Epithelial cell of proximal tubule (primary cell): ENCODE measurements at places on chromosomes 3 and 15. TPM values are rescaled to one million over a fixed set of nuclear protein-coding genes. Genes with fewer than 3 reads are reported as not detected.
A peak's percentile ranks its signal among the peaks of the same experiment; 100 is the strongest.

DNA sequence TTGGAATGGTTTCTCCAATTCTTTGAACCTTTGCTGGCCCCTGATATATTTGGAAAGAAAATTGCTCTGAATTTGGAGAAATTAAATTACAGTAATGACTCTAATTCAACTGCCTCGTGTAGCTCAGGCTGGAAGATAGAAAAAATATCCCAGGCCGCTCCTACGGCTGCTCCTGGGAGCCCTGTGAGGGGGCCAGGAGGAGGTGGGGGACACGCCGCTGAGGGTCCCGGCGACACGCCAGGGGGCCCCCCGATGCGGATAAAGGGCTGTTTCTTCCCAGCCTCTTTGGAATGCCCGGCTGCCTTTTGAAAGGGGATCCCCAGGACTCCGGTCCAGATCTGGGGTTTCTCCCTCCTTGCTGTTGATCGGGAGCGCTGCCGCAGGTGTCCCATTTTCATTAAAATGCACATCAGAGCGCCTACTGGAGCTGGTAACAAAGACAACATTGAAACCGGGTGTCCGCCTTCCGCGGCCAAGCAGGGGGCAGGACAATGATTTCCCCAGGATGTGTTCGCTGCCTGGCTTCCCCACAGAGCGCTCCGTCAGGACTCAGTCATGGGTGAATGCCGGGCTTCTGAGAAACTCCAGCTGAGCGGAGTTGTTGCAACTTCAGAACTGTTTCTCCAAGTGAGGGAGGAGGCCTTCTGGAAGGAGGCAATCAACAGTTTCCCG lies 200.1 kb upstream of the KBTBD8 start:
- peak; percentile 51 for DNase-seq

DNA sequence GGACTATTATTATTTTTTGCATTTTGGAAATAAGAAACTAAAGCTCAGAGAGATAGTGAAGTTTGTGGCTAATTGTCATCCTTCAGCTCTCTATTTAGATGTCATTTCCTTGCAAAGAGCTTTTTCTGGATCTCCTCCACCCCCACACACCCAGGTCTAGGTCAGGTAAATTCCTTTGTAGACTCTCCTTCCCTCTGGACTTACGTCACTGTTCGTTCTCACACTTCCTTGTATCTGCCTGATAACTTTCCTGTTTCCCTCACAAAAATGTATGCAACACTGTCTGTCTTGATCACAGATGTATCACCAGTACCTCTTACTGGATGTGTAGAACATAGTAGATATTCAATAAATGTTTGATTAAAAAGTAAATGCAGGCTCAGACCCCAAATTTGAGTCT lies 6.1 kb upstream of the MB21D2 start:
- no peak for DNase-seq

DNA sequence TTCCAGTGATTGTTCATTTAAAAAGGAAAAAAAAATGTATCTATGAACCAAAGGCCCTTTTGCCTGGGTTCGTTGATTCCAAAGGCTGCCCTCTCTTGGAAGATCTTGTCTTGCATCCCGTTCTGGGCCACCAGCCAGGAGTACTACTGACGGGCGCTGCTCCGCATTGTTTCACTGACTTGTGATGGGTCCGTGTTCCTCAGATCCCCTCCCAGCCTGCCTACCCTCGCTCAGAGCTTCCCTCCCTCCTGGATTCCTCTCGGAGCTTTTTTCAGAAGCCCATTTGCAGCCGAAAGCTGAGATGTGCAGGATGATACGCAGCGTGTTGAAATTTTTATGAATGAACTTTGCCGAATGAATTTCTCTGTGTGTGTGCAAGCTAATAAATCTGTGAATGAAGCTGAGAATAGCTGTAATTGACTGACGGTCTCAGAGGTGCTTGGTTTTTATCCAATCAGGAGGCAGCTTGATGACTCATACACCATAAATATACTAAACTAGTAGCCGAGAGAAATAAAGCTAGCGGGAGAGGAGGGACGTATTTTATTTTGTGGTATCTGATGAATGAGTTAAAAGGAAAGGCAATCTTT lies at the start of gene SHC4:
SHC4 (minus strand) TSS at position 396 of the 590 bp plus-strand sequence. CDS start 904 bp downstream, outside the sequence.
- no peak for DNase-seq

DNA sequence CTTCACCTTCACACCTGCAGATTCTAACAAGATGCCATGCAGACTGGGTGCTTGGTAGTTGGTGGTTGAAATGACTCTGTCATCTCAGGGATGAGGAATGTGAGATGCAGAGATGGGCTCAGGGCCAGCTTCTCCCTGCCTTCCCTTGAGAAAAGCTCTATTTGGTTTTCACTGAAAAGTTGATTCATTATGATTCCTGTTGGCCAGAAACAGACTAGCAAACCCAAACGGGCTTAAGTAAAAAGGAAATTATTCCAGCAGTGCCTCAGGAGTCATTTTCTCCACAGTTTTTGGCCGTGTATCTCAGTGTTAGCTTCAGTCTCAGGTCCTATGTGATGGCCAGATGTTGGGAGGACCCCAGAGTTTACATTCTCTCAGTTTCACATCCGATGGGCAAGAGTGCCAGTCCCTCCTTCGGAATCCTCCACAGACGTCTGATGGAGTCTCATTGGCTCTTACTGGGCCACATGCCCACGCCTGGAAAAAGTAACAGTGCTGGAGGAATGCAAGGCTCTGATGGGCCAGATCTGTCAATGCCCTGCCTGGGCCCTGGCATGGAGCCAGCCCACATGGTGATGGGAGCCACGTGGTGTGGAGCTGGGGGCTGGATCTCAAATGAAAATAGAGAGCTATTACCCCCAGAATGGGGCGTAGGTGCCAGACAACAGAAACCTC lies 22.3 kb upstream of the SACM1L start:
- DNase-seq: no peak

DNA sequence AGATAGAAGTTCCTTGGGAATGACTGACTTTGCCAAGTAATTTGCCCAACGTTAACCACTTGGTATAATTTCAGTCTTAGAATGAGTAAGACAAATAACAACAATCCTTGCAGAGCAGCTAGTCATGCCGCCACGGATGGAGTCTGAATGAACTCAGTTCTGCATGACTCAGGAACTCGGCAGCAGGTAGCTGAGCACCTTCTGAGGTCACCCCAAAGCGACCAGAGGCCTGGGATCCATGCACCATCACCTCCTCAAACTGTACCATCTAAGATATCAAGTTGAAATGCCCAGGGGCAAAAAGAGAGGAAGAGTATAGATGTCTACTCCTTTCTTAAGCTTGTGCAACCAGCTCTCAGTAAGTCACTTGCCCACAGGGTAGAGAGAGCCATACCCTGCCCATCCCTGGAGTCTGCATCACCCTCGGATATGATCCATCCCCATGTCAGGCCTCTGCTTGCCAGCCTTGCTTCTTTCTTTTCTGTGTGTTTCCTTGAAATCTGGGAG lies 8.5 kb upstream of the CDCP1 start:
- peak; percentile 80 for DNase-seq

- DNase-seq: no peak
Observed at GRCh38 chr15:60594071-60594470, 115.1 kb upstream of the ICE2 start.

- DNase-seq: peak; percentile 48
Observed at GRCh38 chr15:85618956-85619491, 175.7 kb downstream of the KLHL25 start.

DNA sequence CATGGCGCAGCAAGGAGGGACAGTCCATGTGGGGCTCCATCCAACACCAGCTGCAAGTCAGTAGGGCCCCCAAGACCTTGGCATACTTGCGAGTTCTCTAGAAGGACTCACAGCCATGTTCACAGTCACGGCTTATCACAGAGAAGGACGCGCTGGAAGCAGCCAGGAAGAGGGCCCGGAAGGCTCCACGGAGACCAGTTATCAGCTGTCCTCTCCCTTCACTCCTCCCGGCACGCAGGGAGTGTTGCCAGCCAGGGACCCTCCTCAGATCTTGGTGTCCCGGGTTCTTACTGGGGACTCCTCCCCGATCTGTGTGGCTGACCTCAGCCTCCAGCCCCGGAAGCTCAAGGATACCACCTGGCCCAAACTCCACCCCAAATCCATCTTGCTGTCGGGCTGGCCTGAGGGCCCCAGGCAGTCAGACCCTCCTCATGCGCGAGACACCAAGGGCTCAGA lies 68.0 kb downstream of the SLTM start:
- no peak for DNase-seq

- no peak for DNase-seq
Observed at GRCh38 chr3:169746924-169747323, 17.9 kb downstream of the TERC start.

DNA sequence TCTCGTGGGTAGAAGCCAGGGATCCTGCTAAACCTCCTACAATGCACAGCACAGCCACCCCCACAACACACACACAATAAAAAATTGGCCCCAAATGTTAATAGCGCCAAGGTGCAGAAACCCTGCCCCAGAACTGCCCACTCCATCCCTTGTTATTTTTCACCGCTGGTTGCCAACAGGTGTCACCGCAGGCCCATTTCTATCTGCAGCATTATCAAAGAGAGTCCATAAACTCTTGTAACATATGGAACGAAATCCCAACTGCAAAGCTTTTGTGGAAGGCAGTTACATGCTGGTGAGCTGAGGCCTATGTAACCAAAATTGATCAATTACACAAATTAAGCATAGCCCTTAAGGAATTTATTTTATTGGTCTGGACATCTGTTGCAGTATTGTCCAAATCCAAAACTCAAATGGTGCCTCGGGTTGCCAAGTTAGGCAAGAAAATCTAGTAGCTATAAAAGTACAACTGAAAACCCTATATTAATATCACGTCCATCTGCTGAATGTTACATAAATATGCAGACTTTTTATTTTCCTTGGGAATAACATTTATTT lies 66.2 kb downstream of the SAMMSON start:
- DNase-seq: no peak

DNA sequence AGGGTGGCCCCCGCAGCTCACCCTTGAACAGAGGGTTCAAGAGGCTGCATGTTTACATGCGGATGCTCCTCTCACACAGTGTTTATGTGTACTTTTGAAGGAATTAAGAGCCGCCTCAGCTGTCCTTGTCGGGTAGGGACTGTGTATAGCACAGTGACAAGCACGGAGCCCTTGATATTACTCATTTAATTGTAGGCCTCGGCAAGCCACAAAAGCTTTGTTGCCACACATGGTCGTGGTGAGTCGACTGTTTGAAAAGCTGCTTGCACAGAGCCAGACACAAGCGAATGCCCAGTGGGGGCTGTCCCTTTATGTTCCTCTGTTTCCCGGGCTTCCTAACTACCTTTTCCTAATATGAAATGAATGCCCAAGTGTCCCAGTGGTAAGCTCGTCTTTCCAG lies 4.5 kb downstream of the ESYT3 start:
- no peak for DNase-seq

DNA sequence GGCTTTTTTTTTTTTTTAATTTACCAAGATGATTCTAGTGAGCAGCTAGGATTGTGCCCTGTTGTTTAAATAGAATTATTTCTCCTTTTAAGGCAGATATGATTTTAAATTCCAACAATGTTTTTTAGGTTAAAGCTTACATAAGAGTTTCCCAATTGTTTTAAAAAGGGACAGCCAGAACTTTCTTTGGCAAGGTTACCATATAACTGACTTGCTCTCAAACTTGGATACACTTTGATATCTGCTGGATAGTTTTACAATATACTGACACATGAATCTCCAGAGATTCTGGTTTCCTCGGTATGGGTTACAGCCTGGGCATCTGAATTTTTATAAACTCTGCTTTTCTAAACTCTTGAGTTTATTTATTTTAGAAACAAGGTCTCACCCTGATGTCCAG lies 134.3 kb upstream of the GADL1 start:
- DNase-seq: no peak

GRCh38 chr3:100912571-100912970 lies 80.7 kb downstream of the ABI3BP start:
- no peak for DNase-seq

DNA sequence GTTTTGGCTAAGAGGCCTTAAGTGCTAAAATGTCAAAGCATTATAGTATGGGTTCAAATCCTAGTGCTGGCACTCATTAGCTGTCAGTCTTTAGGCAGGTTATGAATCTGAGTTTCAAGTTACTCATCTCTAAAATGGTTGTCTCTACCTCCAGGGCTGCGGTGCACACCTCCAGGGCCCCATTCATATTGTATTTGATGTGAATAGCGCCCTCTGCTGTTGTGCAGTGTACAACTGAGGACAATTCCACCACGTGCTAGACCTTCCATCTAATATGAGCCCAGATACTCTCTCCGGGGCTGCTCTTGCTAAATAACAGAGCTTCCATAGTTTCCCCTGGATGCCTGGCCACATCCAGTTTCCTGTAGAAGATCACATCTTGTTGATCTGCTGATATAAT lies 54.3 kb downstream of the OXNAD1 start:
- DNase-seq: no peak

GRCh38 chr3:170865209-170866094 lies 4.5 kb downstream of the RPL22L1 start:
- DNase-seq: no peak

GRCh38 chr3:164351131-164351530 lies 727.2 kb downstream of the SI start:
- DNase-seq: no peak

DNA sequence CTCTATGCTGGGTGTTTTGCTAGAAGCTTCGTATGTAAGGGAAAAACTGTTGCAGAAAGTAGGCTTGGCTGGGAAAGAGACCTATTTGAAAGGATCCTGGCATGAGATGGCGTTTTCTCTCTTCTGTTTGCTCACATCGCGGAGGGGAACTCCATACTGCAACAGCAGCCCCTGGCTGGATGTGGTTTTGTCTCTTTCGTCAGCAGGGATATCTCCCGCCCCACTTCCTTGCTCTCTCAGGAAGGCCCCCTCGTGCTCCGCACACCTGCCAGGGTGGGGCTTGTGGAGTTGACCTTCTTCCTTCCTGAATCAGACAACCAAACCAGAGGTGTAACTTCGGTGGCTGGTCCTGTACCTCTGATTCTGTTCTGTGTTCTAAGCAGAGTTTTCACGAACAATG lies 26.4 kb upstream of the MYZAP start:
- no peak for DNase-seq

DNA sequence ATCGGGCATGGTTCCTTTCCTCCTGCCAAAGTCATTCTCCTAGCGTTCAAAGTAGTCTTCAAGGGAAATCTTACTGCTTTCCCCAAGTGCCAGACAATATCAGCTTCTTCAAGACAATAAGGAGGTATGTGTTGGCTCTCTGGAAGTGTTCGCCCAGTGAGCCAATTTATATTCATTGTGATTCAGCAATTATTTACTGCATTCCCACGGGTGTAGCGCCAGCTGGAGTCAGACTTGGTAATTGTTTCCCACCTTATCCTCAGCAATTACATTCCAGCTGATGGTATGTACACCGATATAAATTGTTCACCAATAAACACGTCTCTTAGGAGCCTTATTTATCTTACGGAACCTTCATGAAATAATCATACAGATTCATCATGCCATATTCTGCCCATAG lies 103.6 kb upstream of the CTNNB1 start:
- DNase-seq: peak; percentile 12

DNA sequence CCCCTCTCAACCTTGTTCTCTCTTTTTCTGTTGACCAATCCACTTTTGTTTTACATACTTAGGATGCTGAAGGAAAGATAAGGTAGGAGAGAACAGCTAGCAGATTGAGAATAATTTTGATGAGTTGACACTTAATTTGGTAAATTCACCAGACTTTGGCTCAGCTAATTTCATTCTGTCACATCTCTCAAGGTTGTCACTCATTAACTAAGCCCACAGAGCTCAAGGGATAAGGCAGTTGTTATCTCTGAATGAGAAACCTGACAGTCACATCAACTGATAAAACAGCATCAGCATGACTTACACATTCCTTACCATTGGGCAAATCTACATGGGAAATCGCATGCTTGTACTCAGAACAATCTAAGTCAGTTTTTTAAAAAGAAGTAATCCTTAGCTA lies 591.4 kb downstream of the NLGN1 start:
- DNase-seq: no peak

DCP1A gene
- 8.8 and 12.2 TPM in 2 replicates for total RNA-seq

TRA2B gene
- total RNA-seq: 140 and 239 TPM in 2 replicates

DUOXA2 gene
- not detected in 2 replicates for total RNA-seq

NKTR gene
- total RNA-seq: 18.2 and 24.3 TPM in 2 replicates

SLC28A2 gene
- total RNA-seq: not detected in 2 replicates

CHRNA5 gene
- 9.1 and 15.3 TPM in 2 replicates for total RNA-seq

TGM5 gene
- total RNA-seq: 0.06 TPM in 1 of 2 replicates, not detected in the other
